Stimulated activated CD8-positive, alpha-beta memory T cell treated with anti-CD3 and anti-CD28 coated beads, Interleukin-2, amount 100 ng/mL, for 1 hour (primary cell): ENCODE measurements at places on chromosomes 4 and X.

- DNase-seq, result no peak
Measured at GRCh38 chr4:41358647-41359421, 102.1 kb downstream of the UCHL1 start.

DNA sequence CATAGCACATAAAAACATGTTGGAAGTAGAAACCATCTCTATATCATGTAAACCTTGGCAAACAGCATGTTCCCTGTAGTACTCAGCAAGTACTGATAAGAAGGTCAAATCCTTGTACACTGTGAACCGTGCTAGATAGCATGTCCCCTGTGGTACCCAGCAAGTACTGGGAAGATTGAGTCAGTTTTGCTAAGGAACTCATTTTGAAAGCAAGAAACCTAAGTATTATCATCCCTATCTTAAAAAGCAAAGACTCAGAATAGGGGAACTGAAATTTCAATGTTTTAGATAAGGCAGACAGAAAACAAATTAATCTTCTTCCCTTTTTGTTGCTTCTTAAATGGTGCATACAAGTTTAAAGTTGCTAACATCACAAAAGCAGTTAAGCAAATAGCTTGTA is 180.2 kb downstream of the RBM46 start:
- no peak for DNase-seq

GRCh38 chr4:95660719-95661118 is 111.9 kb upstream of the UNC5C start:
- DNase-seq, result no peak

DNA sequence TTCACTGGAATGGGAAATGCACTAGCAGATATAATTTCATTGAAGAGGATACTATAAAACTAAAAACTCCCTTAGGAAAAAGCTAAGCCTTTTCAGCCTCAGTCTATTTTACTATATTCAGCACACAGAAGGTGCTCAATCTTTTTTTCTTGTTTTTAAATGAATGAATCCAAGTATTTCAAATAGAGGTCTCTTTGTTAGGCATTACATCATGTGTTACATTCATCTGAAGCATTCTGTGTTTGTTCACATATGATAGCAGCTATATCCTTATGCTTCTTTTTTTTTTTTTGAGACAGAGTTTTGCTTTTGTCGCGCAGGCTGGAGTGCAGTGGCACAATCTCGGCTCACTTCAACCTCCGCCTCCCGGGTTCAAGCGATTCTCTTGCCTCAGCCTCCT is 278.4 kb downstream of the CAMK2D start:
- no peak for DNase-seq

DNA sequence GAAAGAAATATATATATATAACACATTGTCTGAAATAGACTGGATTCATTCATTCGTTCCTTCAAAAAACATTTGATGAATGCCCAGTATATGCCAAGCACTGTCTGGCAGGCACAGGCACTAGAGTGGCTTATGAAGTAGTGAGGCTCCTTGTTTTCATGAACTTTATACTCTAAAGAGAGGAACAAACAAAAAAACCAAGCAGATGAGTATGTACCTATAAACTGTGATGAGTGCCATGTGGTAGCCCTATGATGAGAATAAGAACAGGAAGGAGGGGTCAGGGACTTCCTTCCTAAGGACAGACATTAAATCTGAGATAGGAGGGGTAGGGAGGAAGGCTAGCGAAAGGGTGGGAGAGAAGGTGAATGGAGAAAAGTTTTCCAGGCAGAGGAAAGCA is 19.5 kb upstream of the PDGFRA start:
- no peak for DNase-seq

DNA sequence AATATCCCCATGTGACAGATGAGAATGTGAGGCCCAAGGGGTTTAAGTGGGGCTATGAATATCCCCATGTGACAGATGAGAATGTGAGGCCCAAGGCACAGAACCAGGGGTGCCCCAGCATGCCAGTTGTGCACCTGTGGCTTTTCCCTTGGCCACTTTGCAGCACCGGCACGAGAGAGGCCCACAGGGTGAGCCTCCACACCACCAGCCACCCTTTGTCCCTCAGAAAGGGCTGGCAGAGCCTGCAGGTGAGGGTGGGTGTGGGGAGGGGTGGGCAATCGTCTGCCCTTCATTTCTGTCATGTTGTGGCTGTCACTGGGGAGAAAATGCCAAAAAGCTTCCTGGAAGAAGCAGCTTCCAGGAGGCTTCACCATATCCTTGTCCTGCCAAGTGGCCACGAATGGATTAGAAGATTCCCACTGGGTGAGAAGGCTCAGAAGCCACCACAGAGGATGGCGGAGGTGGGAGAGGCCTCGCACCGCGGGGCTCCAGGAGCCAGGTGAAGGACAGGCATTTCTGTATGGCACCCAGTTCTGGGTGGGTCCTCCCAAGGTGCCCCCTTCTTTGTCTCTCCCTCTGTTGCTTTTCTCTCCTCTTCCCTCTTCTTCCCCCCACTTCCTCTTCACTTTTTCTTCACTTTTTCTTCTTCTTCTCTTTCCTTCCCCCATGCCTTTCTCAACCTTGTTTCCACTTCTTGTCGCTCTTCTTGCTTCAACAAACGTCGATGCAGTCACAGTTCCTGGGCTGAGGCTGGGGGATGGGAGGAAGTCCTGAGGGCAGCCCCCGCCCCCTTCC is 469 bp upstream of the GPR78 start:
- no peak for DNase-seq

DNA sequence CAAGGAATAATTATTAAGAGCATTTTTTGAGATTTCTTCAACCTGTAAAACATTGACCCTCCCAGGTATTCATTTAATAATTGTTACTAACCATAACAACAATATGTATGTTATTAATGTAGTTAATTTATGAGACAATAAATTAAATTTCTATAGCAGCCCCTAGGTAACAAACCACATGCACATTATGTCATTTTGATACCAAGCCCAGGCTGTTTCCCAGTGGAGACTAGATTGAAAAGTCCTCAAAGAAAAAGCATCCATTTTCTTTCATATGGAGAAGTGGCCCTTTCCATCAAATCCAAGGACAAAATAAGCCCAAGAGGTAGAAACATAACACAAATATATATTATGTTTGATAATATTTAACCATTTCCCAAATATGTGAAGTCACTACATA is 104.3 kb upstream of the GK2 start:
- DNase-seq, result no peak

DNA sequence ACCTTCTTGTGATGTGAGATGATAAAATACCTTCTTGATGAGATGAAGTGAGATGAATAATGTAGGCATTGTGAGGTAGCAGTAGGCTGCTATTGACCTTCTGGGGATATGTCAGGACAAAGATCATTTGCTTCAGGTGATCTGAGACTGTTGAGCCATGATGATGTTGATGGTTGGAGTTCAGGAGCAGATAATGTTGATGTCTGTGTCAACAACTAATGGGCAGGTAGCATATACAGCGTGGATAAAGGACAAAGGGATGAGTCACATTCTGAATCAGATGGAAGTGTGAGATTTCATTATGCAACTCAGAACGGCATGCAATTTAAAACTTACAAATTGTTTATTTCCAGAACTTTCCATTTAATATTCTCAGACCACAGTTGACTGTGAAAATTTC is 57.3 kb downstream of the RAP1GDS1 start:
- DNase-seq, result no peak

DNA sequence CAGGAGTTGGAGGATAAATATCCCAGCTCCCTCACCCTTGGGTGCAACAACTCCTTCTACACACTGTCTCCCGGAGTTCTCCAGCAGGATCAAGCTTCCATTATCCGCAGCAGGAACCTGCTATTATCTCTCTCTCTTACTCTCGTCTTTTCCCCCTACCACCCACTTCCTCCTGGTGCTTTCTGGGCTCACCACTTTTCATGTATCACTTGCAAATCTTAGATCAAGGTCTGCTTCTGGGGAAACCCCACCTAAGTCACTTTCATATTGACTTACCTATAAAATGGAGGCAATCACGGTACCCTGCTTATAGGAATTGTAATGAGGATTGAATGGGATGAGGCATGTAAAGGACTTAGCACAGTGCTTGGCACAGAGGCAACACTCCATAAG is 589.5 kb downstream of the BCOR start:
- no peak for DNase-seq

GRCh38 chr4:121574618-121575017 is 122.2 kb downstream of the ANXA5 start:
- DNase-seq, result no peak
